ENCODE measurements at places on chromosomes 4 and X.

- DNase-seq: peak; percentile 1
These were observed 8.5 kb downstream of the MXD4 start for GRCh38 chr4:2253160-2254084.

- no peak for DNase-seq
These were observed 23.4 kb downstream of the PDE6B start for GRCh38 chr4:648579-649292.

- no peak for DNase-seq
These were observed 260.5 kb downstream of the RAPGEF2 start for GRCh38 chr4:159363361-159363760.

DNA sequence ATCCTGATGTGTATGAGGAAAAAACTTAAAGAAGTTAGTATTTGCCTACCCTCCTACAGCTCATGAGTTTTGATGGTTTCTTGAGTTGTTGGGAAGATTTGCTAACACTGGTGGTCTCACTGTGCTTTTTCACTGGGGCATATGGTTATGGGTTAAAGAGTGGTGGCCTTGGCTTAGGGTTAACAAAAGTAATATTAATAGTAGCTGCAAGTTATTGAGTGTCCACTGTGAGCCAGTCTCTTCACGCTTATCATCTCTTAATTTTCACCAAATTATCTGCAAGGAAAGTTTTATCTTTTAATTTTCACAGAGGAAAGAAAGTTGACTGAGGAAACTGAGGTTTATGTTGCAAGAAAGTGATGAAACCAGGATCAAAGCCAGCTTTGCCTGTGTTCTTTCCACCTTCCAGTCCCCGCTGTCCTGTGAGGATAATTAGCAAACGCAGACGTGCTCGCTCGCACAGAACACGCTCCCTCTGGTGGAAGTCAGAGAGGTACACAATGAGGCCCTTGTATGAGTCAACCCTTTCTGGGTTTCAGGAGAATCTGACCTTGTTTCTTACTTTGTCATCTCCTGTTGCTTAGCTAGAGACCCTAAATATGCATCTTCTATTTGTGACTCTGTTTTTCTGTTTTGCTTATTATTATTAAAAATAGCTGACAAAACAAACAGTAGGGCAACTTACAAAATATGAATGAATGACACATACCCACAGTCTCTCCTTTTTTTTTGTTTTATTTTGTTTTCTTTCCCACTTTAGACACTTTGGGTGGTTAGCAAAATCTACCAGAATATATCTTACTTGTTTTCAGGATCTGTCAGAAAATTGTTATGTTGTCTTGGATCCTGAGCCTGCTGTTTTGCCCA lies 94.3 kb downstream of the DDIT4L start:
- peak; percentile 74 for DNase-seq

DNA sequence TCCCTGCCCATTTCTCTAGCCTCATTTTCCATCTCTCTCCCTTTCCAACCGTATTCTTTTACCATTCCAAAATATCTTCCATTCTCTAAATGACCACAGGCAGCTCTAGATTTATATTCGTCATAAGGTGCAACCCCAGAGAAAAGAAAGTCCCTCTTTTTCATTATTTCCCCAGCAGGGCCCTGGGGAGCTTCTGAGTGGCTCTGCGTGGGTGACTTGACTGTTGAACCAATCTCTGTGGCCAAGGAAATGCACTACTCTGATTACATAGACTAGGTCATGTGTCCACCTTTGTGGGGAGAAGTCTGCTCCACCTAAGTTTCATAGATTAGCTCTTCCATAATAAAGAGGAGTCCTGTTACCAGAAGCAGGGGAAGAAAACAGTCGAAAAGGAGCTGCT lies 51.4 kb downstream of the ATOH1 start:
- no peak for DNase-seq

DNA sequence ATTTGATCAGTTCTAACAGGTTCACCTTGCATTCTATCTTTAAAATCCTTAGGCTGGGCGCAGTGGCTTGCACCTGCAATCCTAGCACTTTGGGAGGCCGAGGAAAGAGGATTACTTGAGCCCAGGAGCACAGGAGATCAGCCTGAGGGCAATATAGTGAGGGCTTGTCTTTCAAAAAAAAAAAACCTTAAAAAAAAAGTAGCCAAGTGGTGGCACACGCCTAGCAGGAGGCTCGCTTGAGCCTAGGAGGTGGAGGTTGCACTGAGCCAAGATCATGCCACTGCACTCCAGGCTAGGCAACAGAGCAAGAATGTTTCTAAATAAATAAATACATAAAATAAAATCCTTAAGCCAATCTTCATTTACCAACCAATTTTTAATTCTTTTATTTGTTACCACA lies 75.6 kb downstream of the PRSS12 start:
- DNase-seq: no peak

GRCh38 chr4:156946516-156947424 lies 24.8 kb downstream of the PDGFC start:
- DNase-seq: no peak

DNA sequence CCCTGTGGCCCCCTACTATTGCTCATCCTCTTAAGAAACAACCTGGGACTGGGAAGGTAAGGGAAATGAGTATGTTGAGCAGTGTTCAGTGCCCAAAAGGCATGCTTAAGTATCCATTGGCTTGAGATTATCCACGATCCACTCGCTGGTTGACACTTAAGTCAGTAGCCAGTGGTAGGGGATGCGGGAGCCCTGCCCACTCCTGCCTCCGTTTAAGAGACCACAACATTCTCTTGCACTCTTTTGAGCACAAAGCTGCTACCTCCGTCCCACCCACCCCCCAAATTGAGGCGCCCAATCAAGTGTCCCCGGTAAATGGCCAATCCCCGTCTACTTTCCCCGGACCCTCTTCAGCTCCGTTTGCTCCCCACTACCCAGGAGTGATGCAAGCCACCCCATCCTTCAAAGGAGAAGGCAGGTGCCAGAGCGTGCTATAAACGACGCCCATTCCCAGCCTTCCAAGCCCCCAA lies 25.0 kb downstream of the UTP14A start:
- no peak for DNase-seq

DNA sequence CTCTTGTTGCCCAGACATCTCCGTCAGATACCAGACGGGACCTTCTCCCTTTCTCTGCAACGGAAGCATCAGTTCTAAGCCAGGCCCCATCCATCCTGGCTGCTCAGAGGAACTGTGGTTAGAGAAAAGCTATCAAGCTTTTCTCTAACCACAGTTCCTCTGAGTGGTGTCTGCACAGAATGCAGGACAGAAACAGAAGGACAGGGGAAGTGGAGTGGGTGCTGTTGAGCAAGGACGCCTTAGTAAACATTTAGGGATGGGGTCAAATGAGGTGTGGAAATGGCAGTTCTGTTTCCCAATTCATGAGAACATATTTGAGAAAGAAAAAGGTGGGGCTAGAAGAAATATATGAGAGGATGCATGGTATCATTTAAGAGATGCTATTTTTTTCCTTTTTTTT lies 283.8 kb downstream of the CRLF2 start:
- DNase-seq: no peak

GRCh38 chr4:168304744-168305459 lies 13.7 kb downstream of the DDX60 start:
- no peak for DNase-seq

DNA sequence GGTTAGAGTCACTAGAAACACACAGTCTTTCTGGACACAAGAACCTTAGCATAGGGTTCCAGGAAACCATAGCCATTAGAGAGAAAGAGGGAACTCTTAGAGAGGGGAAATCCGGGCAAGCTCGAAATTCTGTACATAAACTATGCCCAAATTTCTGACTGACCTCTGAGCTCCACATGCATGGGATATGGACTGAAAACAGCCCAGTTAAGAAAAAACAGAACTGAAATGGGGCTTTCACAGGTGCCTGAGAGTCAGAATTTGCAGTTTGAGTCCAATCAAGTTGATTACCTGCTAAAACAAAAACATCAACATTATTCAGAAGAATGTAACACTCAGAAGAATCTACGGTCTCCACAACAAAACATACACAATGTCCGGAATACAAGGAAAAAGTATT lies 13.1 kb downstream of the DCHS2 start:
- no peak for DNase-seq

GRCh38 chr4:22521240-22521639 lies 5.4 kb upstream of the ADGRA3 start:
- no peak for DNase-seq

DNA sequence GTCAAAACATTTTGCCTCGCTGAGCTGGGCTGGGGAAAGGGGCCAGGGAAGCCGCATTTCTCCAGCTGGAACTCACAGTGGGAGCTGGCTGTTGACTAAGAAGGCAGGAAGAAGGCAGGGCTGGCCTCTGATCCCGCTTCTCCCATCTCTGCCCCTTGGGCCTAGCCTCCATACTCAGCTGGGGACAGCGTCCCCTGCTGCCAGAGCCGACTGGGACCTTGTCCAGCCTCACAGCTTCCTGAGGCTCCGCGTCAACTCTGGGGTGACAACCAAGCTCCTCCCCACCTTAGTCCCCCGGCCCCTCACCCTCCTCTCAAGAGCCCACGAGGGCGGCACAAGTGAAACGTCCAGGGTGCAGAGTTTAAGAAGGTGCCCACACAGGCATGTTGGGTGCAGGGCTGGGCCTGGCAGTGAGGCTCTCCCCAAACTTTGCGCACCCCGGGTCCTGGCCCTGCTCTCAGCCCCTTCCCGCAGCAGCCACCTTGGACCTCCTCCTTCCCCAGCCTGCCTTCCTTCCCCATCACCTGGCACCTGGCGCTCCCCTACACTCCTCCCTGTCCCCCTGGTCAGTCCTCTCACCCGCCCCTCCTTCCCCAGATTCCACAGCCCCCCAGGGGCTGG lies 100.8 kb downstream of the PSAPL1 start:
- no peak for DNase-seq

DNA sequence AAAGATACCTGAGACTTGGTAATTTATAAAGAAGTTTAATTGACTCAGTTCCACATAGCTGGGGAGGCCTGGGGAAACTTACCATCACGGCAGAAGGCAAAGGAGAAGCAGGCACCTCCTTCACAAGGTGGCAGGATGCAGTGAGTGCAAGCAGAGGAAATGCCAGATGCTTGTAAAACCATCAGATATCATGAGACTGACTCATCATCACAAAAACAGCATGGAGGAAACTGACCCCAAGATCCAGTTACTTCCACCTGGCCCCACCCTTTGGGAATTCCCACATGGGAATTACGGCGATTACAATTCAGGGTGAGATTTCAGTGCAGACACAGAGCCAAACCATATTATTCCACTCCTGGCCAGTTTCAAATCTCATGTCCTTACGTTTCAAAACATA lies 514.7 kb upstream of the SPANXN1 start:
- no peak for DNase-seq

DNA sequence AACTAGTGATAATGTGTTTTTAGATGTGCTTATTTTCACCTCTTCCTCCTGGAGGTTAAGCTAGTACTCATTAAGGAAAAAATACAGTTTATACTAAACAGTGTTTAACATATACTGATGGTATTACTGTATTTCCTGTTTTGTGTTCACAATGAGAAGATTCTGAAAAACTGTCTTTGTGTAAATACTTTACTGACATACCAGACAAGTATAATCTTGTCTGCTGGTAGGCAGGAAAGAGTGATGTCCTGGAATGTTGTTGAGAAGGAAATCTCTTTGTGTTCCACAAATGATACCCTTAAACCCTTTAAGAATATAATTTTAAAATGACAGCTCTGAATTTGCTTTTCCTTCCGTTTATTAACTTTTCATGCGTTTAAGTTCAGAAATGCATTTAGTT lies 205.5 kb upstream of the NUDT6 start:
- DNase-seq: no peak

GRCh38 chr4:139761461-139761860 lies 95.8 kb downstream of the MGST2 start:
- no peak for DNase-seq

All from stimulated activated naive CD8-positive, alpha-beta T cell treated with anti-CD3 and anti-CD28 coated beads, Interleukin-15, Interleukin-2, amounts not matched to agents 100 U/mL and 50 U/mL, for 24 hours (primary cell).